Mucosa of descending colon (tissue), 3 donors: ENCODE measurements at places on chromosomes 12 and 14. TPM values are rescaled to one million over a fixed set of nuclear protein-coding genes. Genes with fewer than 3 reads are reported as not detected.

The KRT72 gene
- total RNA-seq, result not detected

The GPD1 gene
- 1.9 TPM for total RNA-seq

The POC1B gene
- total RNA-seq, result 20.3 TPM

DNA sequence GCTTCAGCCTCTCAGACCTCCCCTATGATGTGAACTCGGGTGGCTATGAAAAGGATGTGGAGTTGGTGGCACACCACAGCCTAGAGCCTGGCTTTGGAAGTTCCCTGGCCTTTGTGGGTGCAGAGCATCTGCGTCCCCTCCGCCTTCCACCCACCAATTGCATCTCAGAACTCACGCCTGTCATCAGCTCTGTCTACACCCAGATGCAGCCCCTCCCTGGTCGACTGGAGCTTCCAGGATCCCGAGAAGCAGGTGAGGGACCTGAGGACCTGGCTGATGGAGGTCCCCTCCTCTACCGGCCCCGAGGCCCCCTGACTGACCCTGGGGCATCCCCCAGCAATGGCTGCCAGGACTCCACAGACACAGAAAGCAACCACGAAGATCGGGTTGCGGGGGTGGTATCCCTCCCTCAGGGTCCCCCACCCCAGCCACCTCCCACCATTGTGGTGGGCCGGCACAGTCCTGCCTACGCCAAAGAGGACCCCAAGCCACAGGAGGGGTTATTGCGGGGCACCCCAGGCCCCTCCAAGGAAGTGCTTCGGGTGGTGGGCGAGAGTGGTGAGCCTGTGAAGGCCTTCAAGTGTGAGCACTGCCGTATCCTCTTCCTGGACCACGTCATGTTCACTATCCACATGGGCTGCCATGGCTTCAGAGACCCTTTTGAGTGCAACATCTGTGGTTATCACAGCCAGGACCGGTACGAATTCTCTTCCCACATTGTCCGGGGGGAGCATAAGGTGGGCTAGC, 7.0 kb upstream of the RPS26 start:
- DNase-seq, result no peak

DNA sequence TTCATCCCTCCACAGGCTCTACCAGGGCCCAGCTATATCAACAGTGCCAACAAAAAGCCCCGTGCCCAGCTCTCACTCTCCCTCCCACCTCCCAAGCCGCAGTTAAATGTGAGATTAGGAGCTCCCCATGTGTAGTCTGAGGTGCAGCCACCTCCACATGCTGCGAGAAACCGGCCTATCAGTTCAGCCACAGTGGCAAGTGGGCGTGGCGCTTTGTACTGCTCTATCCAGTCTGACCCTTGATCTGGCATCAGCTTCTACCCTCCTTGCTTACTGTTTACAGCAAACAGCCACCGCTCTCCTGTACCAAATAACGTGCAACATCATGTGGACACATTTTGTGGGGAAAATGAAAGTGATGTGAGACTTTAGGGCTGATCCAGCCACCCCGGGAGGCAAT, 1.7 kb downstream of the PLEK2 start:
- DNase-seq, result peak; percentile 87

GRCh38 chr12:19421503-19422282, 17.6 kb upstream of the AEBP2 start:
- DNase-seq, result no peak

DNA sequence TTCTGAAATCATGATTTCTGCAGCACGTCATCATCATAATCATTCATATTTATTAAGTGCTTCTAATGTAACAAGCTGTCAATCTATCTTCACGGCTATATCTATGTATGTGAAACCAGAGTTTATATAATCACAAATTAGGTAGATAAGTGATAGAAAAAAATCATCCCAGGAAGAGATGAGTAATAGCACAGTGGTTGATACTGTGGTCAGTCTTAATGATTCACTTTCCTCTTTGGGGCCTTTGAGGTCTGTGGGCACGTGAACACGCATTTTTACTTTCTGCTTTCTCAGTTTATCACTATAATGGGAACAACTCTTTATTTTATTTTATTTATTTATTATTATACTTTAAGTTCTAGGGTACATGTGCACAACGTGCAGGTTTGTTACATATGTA, 265.9 kb upstream of the NOVA1 start:
- DNase-seq, result no peak

DNA sequence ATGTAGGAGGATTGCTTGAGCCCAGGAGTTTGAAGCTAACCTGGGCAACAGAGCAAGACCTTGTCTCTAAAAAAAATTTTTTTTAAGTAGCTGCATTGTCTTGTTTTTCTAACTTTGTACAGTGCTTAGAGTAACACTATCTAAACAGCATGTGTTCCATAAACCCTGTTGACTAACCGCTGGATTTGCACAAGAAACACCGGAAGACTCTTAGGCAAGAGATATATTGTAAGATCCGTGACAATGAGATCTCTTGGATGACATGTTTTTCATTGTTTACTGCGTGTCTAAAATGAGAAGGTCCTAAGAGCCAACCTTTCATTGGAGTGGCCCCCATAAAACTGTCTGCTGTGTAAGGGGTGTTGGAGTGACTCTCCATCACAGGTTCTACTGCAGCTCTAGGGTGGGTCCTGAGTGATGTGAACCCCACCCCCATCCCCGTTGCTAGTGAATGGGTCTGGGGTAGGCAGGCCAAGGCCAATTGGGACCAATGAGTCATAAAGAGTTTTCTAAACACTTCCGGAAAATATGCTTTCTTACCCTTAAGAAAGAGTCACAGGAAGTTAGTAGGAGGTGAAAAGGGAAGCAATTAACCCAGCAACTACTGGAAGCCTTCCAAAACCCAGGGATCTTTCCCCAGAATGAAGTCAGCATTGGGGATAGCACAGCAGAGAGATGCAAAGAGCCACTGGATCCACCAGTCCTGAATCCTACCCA, 24.3 kb upstream of the PCNX1 start:
- DNase-seq, result no peak

DNA sequence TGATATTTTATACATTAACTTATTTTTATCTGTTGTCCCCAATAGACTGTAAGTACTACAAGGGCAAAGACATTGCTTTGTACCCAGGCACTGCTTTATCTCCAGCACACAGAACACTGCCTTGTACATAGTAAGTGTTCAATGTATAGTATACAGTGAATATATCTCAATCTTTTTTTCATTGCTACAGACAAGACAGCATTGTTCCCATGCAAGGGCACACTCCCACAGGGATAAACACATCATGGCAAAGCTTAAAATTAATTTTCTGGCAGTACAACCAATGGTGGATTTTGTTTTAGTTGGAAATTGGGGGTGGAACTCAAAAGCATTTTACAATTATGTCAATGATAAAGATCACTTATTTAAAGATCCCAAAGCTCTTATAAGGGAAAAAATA, 112.3 kb upstream of the EEA1 start:
- DNase-seq, result no peak

- no peak for DNase-seq
These were observed 113.9 kb downstream of the AEBP2 start for GRCh38 chr12:19553175-19553574.

DNA sequence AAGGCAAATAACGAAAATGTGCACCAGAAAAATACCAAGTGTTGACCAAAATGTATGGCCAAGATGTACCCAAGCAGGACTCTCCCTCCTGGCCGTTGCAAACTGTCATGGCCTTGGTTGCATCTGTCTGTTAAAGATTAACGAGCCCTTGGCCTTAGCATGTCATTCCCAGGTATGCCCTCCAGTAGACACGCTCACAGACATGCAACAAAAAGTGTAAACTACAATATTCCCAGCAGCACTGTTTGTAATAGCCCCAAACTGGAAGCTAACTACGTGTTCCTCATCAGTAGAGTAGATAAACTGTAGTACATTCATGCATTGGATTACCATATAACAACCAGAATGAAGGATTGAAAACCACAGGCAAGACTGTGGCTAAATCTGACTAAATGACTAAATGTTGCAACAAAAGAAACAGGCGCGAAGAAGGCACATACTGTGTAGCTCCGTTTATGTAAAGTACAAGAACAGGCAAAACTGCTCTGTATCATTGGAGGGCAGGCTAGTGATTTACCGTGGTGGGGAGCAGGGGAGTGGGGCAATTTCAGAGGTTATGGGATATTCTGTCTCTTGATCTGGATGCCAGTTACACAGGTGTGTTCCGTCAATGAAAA, 232.8 kb upstream of the DIO3 start:
- no peak for DNase-seq

- DNase-seq, result no peak
These were observed 206.4 kb downstream of the ERC1 start for GRCh38 chr12:1197264-1198018.

DNA sequence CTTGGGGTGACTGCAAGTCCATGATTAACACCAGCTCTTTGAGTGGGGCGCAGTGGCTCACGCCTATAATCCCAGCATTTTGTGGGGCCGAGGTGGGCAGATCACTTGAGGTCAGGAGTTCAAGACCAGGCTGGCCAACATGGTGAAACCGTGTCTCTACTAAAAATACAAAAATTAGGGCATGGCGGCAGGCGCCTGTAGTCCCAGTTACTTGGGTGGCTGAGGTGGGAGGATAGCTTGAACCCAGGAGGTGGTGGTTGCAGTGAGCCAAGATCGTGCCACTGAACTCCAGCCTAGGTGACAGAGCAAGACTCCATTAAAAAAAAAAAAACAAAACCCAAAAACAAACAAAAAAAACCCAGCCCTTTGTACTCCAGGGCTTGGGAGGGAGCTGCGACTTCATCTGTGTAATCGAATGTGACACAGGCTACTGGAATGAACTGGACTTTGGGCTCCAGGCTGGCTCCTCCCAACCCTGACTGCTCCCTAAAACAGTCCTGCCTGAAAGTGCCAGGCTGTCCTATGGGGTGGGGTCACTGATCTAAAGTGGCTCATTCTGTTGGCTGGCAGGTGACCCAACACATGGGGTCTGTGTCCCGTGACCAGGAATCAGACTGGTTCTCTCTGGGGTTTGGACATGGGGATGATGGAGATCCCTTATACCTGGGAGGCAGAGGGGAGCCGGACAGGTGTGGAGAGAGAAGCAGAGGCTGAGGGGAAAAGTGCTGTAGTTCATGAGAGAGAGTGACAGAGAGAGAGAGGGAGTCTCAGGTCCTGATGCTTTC, 9.3 kb upstream of the C12orf43 start:
- peak; percentile 82 for DNase-seq
